ENCODE measurements at places on chromosomes 3 and 15.

DNA sequence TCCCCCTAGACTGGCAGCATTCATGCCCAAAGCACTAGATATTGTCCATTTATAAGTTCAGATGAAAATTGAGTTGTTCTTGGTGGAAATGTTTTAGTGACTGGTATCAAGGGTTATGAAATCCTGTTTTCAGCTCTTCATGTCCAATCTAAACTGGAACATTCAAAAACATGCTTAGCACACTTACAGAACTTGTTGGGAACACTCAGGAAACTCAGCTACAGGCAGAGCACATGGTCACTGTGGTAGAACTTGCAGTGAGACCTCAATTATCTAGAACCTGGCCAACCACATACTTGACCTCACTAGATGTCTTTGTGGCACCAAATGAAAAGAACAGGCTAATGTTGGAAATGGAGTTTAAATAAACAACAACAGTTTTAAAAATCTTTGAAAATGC is 88.8 kb downstream of the SMAD3 start:
- DNase-seq, result no peak

DNA sequence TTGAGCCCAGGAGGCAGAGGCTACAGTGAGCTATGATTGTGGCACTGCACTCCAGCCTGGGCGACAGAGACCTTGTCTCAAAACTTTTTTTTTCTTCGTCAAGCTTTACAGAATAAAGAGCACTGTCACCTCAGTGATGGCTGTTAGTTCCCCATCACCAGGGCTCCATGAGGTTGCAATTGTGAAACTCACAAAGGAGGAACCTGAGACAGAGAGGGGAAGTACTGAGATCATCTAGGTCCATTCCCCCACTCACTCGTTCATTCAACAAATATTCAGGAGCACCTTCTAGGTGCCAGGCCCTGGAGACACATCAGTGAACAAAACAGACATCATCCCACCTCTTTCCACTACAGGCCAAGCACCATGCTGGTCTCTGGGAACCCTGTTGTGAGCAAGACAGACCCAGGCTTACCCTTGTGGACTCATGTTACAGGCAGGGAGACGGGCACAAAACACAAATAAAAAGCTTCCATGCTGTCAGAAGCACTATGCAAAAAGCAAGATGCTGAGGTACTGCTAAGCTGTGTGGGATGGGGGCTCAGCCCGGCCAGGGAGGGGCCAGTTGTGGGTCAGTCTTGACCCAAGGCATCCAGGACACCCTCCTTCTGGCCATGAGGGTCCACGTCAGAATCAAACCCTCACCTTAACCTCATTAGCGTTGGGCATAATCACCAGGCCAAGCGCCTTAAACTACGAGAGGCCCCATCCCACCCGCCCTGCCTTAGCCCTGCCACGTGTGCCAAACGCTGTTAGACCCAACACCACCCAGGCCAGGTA is 2.1 kb upstream of the RHO start:
- DNase-seq, result no peak

DNA sequence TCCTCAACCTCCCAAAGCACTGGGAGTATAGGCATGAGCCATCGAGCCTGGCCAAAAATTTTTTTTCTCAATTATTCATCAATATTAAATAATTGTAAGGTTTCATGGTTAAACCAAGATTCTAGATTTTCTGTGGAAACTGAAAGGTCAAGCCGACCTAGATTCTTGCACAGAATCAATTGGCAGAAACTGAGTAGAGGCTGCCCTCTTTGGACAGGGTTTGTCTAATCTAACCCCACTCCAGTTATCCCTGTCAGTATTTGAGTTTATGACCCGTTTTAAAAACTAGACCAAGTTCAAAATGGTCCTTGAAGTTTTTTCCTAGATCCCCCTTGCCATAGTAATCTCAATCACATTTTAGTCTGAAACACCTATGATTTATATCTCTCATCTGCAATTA is 8.6 kb upstream of the ADAM10 start:
- no peak for DNase-seq

DNA sequence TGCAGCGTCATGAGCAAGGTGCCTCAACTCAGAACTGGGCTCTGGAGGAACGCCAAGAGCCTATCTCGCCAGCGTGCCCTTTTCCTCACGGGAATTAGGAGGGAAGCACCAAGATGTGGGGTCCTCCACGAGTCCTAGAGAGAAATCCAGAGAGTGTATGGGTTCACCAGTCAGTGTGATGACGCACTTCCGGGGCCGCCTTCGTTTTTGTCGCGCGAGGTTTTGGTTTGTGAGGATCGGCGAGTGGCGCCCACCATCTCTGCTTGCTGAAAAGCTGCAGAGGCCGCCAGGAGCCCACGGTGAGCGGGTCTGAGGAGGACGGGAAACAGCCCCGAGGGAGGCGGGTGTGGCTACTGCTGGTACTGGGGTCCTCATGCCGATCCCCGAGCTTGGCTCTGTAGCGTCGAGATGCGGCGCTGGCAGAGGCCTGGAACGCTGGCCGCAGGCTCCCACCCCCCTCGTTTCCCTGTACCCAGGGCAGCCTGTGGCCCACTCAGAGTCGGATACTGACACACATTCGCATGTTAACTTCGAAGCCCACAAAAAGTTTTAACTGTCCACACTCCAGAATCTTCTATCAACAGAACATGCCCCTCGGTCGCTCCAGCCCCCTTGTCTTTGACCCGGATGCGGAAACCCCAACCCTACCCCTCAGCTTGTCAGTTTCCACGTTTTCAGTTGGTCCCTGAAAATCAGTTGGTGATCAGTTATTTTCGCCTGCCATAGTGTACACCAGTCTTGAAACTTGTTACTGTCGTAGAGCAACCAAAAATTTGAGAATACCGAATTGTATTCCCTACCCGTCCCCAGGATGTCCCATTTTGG is 30.4 kb downstream of the ZNF662 start:
- no peak for DNase-seq

DNA sequence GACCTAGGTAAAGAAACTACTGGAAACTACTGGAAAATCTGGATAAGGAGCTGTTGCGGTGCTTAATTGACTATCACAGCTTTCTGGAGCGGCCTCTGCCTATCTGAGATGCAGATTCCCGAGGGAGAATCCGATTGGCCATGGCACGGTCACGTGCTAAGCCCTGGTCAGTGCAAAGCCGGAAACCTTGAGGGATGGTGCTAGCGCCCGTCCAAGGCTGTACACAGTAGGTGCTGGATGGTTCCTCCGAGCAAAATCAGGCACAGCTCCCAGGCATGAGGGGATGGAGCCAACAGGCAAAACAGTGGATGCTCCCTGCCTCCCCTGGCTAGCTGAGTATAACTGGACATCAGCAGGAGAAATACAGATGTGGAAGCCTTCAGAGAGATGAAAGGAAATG is 238.7 kb upstream of the HES1 start:
- no peak for DNase-seq

GRCh38 chr3:152051501-152052404 is 178.3 kb downstream of the SUCNR1 start:
- DNase-seq, result no peak

DNA sequence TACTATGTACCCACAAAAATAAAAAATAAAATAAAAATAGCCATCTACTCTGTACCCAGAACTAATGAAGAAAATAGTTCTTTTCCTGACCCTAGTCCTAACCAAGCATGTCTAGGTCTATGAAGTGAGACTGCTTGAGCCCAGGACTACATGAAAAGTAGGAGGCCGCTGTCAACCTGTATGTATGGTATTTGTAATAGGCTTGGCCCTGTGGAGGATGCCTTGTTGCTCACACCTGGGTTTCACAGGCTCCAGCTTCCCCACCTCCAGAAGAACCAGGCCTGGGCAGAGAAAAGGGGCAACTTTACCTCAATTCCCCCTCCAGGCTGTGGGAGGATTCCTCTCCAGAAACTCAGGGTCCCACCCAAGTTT is 6.8 kb upstream of the PKM start:
- peak; percentile 30 for DNase-seq

- DNase-seq, result no peak
Observed at GRCh38 chr3:184765730-184766074, 46.3 kb upstream of the VPS8 start.

- DNase-seq, result no peak
Observed at GRCh38 chr15:93121973-93122910, 33.2 kb upstream of the RGMA start.

GRCh38 chr3:2001306-2002108 is 97.2 kb upstream of the CNTN4 start:
- DNase-seq, result no peak

DNA sequence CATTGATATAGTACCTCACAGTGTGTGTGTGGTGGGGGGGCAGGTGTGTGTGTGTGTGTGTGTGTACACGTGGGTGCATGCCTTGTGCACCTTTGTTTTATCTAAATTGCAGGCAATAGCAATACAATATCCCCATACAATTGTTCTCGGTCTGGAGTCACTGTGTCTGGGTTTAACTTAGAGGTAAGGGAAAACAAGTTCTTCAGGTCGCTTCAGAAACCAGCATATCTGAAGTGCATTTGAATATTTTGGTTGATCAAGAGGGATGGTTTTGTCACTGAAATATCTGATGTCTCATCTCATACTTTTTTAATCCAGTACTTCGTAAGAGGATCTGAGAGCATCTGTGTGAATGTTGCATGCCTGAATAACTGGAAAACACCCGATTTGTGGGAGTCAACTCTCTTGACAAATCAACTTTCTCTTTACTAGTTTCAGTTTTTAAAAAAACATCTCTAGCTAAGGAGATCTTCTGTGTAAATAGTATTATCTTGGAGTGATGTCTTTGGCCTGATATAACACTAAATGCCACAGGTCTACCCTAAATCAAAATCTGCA is 206.8 kb upstream of the NR2F2 start:
- DNase-seq, result no peak

DNA sequence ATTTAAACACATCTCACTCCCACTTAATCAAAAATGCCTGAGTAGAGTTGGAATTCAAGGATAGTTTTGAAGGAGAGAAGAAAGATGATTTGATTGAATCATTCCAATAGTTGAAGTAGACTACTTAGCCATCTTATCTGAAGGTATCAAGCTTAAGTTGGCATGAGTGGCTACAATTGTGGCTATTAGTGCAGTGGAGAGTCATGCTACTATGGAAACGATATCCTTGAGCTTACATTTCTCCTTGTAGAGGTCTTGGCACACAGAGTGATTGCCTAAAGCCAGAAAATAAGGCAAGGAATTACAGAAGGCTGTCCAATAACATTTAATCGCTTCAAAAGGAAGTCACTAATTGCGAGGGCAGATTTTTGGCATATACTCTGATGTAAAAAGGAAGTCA is 1022.7 kb downstream of the IGSF11 start:
- DNase-seq, result no peak

GRCh38 chr15:71627188-71627587 is 183.2 kb upstream of the NR2E3 start:
- no peak for DNase-seq

- no peak for DNase-seq
Observed at GRCh38 chr3:115086344-115086743, 60.7 kb downstream of the ZBTB20 start.

DNA sequence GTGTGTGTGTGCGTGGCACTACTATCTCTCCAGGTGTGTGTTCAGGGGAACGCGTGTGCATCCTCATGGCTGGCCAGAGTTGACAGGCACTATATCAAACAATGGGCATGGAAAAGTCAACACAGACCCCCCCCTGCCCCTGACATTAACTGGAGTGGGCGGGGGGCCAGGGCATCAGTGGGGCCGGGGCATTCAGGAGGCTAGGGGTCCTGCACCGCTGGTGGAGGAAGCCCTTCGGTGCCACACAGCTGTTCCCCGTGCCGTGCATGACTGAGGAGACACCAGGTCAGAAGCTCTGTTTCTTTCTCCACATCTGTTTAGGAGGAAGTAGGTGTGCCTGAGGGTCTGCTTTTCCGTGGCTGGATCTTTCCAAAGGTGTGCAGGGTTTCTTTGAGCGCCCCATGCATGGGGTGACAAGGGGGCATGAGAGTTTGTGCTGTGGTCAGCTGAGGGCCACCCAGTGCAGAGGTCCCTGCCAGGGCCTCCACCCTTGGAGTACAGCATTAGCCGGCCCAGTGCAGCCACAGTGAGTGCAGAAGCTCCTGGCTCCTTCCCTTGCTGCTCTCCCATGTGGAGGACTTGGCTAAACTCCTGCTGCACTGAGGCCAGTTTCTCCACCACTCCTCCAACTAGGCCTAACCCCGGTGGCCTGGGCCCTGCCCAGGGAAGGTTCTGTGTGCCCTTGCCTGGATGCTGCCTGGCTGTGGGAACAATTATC is 7.5 kb downstream of the C3orf22 start:
- no peak for DNase-seq
